NCI-H1694 treated with DMSO at 0.1 percent for 48 hours (cell line): ENCODE measurements at places on chromosomes 5 and 9.

- DNase-seq, result no peak
Observed at GRCh38 chr9:128304971-128305288, 17.3 kb downstream of the TRUB2 start.

- no peak for DNase-seq
Observed at GRCh38 chr5:173624282-173624681, 7.8 kb upstream of the BOD1 start.

- no peak for DNase-seq
Observed at GRCh38 chr9:89899573-89899972, 294.8 kb downstream of the GADD45G start.

- DNase-seq, result no peak
Observed at GRCh38 chr5:40029711-40030495, 605.1 kb upstream of the DAB2 start.

DNA sequence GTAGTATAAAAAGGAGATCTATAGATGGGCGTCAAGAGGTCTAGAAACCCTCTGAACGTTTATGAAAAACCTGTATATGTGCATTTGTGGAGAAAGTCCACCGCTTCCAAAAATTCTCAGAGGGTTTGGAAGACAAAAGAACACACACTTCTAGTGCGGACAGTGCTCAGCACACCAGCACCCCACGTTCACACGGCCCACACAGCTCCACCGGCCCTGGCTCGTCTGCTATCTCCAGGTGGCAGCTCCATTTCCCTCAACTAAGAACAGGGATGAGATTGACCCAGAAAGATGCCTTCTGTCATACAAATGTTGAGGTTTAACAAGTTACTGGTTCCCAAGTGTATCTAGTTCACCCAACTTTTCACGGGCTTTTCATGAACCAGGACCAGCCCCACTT lies 255.1 kb downstream of the NR2F1-AS1 start:
- DNase-seq, result no peak

DNA sequence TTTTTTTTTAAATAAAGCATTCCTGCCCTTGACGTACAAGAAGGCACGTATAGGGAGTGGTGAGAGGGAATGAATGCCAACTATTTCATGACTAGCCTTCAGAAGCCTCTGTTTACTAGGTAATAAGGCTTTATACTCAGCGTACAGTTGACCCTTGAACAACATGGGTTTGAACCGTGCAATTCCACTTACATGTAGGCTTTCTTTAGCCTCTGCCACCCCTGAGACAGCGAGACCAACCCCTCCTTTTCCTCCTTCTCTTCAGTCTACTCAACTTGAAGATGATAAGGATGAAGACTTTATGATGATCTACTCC lies 22.5 kb downstream of the CDC42SE2 start:
- DNase-seq, result no peak

DNA sequence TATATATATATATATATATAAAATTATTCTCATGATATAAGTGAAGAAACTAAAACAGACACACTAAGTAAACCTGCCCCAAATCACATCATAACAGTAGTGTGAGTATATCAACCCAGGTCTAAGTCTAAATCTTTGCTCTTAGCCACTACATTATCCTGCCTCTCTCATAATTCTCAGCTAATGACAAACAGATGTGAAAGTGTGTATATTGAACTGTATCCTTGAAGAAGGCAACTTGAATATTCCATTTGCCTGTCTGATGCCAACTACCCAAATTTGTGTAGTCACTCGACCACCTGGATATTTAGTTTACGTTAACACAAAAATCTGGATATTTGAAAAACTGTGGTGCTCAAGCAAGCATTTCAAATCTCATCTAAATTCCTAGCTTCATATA lies 97.4 kb downstream of the PPP2R2B start:
- no peak for DNase-seq

GRCh38 chr5:6087576-6087975 lies 290.8 kb downstream of the MED10 start:
- no peak for DNase-seq

GRCh38 chr5:171363846-171364245 lies 23.8 kb upstream of the NPM1 start:
- DNase-seq, result no peak

GRCh38 chr5:103041071-103041676 lies 78.8 kb downstream of the GIN1 start:
- peak; percentile 71 for DNase-seq

GRCh38 chr5:88868468-88869068 lies 14.4 kb downstream of the MEF2C start:
- DNase-seq, result no peak

DNA sequence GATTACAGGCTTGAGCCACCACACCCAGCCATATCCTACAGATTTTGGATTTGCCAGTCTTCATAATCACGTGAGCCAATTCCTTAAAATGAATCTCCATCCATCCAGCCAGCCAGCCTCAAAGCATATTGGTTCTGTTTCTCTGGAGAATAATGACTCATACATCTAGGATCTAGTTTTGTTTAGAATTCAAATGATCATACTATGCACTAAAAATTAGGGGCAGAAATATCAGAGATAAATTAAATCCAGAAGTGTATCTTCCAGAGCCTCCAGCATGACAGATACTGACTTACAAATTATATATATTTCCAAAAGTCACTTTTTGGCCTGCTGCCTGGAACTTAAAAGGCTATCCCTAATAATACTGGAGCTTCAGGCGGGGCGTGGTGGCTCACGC lies 119.1 kb upstream of the NR5A1 start:
- DNase-seq, result no peak

DNA sequence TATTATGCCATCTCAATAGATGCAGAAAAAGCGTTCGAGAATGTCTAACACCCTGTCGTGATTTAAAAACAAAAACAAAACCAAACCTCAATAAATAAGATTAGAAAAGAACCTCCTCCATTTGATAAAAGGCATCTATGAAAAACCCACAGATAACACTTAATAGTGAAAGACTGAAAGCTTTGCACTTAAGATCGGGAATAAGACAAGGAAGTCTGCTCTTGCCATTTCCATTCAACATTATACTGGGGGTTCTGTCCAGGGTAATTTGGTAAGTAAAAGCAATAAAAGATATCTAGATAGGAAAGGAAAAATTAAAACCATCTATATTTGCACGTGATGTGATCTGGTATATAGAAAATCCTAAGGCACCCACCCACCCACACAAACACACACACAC lies 7.3 kb upstream of the EXOSC3 start:
- DNase-seq, result no peak

DNA sequence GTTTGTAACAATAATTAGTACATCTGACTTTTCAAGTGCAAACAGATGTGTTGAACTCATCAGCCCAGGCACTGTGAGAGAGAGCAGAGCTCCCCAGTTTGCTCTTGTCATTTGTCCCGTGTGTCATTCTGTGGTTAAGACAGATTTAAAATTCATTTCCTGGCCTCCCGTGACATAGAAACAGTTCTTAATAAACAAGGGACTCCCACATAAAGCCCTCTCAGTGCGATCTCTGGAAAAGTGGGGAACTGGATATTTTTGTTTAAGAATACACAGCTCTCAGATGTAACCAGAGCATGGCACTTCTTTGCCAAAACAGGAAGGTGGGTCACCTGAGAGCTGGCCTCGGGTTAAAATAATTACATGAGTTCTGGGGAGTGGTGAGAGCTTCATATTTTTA lies 58.6 kb downstream of the PRKACG start:
- no peak for DNase-seq

GRCh38 chr9:92808726-92809451 lies 44.3 kb upstream of the BICD2 start:
- DNase-seq, result no peak

DNA sequence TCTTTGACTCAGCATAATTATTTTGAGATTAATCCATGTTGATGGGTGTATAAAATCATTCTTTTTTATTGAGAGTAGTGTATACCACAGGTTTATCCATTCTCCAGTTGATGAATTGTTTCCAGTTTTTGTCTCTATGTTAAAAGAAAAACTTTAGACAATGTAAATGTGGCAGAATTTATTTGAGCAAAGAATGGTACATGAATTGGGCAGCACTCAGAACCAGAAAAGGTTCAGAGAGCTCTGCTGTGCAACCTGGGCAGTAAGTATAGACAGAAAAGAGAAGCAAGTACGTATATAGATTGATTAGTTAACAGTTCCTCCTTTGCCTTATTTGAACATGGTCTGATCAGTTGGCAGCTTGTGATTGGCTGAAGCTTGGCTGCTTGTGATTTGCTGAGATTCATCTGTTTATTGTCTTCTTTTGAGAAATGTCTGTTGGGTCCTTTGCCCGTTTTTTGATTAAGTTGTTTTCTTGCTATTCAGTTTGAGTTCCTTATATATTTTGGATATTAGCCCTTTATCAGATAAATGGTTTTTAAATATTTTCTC lies 41.4 kb downstream of the CDC42SE2 start:
- DNase-seq, result no peak

DNA sequence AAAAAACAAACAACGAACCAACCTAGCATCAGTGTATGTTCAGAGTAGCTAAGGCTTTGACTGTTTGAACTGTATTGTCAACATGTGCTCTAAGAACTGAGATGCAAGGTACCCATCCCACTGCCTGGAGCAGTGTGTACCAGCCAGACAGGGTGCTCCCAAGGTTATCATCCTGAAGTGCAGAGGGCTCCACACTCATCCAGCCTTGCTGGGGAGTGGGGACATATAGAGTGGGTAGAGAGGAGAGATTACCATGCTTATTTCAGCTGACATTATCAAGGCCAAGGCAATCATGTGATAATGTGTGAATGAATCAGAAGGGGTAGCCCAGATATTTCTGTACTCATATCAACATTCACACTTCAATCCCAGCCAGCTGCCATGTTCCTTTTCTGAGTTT lies 68.7 kb upstream of the ZNF622 start:
- no peak for DNase-seq

GRCh38 chr9:9469271-9469670 lies 1143.5 kb downstream of the PTPRD start:
- DNase-seq, result no peak

DNA sequence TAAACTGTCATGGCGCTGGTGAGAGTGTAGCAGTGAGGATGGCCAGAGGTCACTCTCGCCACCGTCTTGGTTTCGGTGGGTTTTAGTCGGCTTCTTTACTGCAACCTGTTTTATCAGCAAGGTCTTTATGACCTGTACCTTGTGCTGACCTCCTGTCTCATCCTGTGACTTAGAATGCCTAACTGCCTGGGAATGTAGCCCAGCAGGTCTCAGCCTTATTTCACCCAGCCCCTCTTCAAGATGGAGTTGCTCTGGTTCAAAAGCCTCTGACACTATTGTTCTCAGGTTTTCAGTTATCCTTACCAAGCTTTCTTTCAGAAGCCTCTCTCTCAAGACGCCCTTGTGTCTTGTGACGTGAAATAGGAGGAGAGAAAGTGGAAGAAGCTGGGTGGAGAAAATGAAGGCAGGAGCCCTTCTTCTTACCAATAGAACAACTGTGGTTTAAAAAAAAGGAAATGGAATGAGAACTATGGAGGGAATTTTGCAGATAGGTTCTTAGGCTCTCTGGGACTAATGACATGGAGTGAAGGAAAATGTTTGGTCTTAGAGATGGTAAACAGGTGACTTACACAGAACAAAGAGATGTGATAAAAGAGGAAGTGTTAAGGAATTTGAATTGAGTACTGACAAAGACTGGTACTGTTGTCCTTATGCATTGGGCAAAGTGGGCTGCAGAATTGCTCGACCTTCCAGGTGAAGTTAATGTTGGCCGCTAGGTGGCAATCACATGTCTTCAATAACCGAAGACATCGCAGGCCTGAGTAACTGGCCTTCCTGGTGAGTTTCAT lies 133.3 kb upstream of the RAI14 start:
- DNase-seq, result peak; percentile 42

GRCh38 chr5:77628840-77629508 lies 9.5 kb downstream of the OTP start:
- DNase-seq, result no peak
